ENCODE measurements at places on chromosomes 5 and 9.

DNA sequence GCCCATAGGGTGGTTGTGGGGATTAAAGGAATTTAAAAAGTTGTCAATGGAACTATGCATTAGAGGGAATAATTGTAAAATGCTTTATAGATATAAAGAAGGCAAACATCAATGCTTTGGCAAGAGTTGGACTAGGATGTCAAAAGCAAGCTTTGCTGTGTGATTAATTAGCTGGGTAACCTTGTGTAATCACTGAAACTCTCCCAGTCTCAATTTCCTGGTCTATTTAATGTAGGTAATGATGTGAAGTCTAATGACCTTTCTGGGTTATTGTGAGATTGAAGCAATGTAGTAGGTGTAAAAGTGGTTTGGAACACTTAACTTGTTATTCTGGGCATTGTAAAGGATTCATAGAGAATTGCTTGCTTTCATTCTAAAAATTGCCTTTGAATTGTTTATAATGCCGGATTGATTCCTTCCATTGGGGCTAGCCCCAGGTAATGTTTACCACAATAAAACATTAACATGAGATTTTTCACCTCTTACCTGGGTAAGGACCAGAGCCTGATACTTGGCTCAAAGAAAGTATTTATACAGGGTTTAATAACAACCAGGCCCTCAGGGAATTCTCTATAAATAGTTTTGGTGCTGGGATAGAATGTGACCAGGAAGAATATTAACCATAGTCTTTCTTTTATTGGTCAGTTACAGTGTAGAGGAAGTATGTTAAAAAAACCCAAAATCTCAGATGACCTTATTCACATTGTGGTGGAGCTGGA is 30.0 kb upstream of the CLINT1 start:
- no peak for DNase-seq

DNA sequence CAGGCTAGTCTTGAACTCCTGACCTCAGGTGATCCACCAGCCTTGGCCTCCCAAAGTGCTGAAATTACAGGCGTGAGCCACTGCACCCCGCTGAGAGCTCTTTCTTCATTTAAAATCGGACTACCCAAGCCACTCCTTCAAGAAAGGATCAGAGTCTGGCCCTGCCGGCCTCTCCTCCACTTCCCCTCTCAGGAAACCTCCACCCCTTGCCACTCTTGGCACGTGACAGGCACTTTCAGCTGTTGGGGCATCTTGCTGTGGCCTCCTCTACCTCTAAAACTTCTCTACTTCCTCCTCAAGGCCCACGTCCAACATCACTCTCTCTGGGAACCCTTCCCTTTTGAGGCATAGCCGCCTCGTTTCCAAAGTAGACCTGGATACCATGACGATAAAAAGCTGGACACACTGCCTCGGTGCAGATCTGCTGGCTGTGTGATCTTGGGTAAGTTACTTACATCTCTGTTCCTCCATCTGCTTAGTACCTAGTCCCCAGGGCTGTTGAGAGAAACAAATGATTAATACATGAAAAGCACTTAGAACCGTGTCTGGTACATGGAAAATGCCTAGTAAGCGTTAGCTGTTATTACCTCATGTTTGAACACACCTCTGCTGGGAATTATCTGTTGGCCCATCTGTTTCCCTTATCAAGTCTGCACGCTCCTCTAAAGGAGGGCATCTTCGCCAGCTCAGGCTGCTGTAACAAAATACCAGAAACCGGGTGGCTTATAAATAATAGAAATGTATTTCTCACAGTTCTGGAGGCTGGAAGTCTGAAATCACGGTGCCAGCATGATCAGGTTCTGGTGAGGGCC is 55.3 kb downstream of the SMIM23 start:
- no peak for DNase-seq

- DNase-seq = no peak
Observed at GRCh38 chr9:78669591-78669990, 372.7 kb downstream of the PSAT1 start.

GRCh38 chr5:52799358-52799982 is 11.8 kb downstream of the ITGA1 start:
- DNase-seq = no peak

DNA sequence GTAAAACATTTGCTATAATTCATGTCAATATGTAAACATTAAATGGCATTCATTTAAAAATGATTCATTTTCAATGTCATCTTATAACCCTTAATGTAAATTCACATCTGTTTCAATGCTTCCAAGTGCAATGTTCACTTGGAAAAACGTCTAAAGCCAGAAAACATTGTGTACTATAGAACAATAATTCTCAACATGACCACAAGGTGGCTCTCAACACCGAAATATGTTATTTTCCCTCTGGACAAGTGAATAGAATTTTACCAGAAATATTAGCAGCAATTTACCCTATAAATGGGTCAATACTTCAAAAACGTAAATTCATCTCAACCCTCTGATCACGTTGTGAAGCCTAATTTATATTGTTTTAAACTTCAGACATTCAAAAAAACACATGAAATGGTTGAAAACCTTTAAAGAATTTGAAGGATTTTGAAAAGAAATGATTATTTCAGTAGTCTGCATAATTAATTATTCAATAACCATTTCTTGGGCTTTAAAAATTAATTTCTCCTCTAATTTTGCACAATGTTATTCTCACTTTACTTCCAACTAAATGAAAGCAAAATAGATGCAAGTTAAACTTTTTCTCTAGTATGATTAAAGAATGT is 11.0 kb downstream of the CDH10 start:
- no peak for DNase-seq

DNA sequence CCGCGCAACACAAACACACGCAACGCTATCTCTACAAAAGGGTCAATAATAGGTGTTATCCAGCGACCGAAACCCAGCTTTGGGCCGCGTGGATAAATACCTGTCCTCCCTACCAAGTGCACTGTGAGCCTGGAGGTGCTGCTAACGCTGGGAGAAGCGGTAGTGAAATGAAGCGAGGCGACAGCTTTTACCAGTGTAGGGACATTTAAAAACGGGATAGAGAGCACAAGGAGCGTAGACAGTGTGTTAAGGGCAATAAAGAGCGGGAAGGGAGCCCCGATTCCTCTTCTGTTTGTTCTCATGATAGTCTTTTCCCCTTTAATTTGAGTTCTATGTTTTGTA is 421 bp upstream of the DEPDC1B start:
- no peak for DNase-seq

GRCh38 chr5:135232958-135233357 is 166.1 kb downstream of the MACROH2A1 start:
- DNase-seq = no peak

- DNase-seq = no peak
Observed at GRCh38 chr9:135596211-135596610, 34.7 kb downstream of the PAEP start.

DNA sequence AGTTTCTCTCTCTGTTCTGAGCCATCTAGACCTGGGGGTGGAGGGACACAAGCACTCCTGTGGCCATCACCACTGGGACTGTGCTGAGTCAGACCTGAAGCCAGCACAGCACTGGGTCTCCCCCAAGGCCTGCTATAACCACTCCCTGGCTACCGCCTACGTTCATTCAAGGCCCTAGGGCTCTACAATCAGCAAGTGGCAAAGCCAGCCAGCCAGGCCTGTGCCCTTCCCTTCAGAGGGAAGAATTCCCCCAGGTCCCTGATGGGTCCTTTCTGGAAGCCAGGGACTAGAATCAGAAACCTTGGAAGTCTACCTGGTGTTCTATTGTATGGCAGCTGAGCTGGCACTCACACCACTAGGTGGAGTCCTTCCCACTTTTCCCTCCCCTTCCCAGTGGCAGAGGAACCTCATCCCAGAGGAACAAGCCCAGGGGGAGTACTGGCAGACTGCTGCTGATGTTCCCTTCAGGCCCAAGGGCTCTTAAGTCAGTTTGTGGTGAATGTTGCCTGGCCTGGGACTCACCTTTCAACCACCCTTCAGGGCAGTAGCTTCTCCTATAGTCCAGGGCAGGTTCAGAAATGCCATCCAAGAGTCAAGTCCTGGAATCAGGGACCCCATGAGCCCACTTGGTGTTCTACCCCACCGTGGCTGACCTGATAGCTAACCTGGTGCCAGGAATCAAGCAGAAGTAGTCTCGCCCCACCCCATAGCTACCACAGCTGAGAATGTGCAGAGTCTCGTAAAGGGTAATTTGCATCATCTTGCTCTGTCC is 20.0 kb downstream of the JMY start:
- DNase-seq = no peak

DNA sequence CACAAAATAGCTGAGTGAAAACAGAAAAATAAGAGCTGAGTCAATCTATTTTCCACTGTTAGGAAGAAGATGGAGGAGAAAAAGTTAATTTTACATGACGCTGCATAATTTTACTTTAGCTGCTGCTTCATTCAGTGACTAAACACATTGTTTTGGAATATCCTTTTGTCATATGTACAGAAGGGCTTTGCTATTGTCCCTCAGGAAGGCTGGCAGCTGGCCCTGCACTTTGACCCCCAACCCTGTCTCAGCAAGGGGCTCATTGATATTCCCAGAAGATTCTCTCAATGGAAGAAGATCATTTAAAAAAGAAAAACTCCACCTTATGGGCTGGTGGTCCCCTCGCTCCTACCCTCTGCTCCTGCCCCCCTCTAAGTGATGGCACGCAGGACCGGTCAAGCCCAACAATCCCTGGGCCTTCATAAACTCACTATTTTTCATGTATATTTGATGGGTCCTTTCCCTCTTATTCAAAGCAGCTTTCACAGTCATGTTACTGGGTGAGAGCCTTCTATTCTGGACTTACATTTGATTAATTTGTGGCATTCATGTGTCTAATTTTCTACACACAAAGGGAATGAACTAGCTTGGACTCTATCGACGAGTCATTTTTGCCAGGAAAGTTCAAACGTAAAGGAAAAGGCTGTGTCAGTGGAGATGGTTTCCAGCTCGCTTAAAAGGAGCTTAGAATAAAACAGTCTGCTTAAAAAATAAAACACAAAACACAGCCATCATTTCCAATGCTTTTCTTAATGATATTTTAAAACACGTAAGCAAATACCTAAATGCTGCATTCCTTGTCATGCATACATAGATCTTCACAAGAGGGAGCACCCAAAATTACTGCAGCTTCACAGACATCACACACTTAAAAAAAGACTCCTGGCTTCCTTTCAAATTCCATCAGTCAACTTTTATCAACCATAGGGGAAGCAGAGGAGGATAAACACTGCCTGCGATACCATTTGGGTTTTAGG is 104.7 kb downstream of the EFNA5 start:
- no peak for DNase-seq

DNA sequence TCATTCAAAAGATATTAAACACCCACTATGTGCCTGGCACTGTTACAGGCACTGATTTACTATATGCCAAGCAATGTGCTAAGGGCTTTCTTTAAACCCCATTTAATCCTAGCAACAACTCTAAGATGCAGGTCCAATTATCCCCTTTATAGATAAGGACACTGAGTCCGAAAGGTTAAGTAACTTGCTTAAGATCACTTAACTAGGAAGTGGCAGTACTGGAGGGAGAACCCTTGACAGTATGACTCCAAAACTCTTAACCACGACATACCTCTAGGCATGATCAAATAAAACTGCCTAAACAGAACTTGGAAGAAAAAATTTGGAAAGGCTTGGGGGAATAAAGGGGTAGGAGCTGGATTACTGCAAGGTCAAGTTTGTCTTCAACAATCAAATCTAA is 1.7 kb downstream of the RAB14 start:
- DNase-seq = no peak

- no peak for DNase-seq
Observed at GRCh38 chr9:73024601-73025034, 71.8 kb upstream of the ALDH1A1 start.

DNA sequence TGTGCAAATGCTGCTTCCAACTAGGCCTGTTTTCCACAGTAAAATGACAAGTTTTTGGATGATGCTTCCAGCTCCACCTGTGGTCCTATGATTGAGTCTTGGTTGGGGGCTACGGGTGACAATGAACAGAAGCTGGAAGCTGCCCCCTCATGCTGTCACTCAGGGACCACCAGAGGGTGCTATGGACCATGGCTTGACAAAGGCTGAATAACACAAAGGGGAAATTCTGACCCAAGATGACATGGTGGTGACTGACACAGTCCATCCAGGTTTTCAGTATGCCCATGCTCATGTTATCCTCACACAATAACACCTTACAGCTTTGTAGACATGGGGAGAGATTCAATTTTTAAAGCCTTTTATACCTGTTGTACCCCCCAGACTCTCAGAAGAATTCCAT is 23.9 kb upstream of the SAP30L start:
- no peak for DNase-seq

DNA sequence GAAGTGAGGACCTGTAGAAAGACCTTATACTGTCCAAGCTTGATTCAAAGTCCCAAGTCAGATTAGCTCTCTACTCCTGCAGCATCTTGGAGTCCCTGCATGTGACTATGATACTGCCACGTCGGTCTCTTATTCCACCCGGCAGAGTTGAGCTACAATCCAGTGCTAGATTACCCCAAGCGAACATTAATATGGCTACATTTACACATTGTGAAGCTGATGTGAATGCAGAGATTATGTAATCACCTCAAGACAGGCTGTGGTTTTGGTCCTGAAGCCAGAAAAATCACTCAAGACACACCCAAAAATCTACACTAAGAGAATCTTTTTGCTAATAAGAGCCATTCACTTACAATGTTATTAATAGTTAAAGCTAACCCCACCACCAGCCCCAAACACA is 116.7 kb downstream of the GNA14 start:
- no peak for DNase-seq

- no peak for DNase-seq
Observed at GRCh38 chr5:40492056-40492455, 187.7 kb upstream of the PTGER4 start.

DNA sequence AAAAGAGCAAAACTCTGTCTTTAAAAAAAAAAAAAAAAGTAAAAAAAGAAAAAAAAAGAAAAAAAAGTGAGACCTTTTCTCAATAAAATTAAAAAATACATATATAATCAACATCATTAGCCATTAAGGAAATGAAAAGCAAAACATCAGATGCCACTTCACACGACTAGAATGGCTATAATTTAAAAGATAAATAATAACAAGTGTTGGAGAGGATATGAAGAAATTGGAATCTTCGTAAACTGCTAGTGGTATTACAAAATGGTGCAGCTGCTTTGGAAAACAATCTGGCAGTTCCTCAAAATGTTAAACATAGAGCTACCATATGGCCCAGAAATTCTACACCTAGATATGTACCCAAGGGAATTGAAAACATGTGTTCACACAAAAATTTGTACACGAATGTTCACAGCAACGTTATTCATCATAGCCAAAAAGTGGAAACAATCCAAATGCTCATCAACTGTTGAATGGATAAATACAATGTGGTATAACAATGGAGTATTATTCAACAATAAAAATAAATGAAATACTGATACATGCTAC is 45.3 kb upstream of the SIL1 start:
- no peak for DNase-seq

- DNase-seq = no peak
Observed at GRCh38 chr5:76960004-76960625, 7.3 kb downstream of the CRHBP start.

DNA sequence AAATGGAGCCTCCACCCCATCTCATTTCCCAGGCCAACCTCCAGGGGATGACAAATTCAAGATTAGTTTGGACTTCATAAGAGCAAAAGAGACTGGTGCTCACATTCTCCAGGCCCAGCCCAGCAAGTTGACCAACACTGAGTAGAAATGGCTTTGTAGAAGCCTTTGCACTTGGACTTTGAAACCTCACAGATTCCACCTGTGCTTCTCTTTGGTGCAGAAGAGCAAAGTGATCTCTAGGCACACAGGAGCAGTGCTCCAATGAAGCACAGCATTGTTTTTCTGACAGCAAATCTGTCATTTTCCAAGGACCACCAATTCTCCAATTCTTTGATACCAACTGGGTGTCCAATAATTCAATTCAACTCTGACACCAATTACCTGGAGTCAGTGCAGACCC is 17.1 kb upstream of the RNF145 start:
- DNase-seq = no peak

GRCh38 chr9:87834357-87834756 is 48.3 kb upstream of the SPATA31E1 start:
- DNase-seq = no peak

- no peak for DNase-seq
Observed at GRCh38 chr9:107222020-107222522, 61.0 kb upstream of the RAD23B start.

All from T-helper 1 cell (primary cell).